Midbrain (tissue), 1 donor: ENCODE measurements at places on chromosomes 2 and 18.

- no peak for DNase-seq
Observed at GRCh38 chr18:31042084-31042405, 497 bp downstream of the DSC3 start.

DNA sequence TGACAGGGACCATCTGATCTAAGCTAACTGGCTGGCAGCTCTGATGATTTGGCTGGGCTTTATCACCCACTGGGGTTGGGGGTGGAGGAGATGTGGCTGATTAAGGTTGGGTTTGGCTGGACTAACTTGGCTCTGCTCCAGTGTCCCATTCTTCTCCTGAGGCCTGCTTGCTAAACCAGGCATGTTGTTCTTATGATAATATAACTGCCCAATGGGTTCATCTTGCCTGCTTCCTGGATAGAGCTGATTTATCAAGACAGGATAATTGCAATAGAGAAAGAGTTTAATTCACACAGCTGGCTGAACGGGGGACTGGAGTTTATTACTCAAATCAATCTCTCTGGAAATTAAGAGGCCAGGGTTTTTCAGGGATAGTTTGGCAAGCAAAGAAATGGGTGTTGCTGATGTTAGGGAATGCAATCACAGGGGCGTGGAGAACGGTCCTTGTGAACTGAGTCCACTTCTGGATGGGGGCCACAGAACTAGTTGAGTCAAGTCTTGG lies 150.4 kb downstream of the PTH2R start:
- no peak for DNase-seq

DNA sequence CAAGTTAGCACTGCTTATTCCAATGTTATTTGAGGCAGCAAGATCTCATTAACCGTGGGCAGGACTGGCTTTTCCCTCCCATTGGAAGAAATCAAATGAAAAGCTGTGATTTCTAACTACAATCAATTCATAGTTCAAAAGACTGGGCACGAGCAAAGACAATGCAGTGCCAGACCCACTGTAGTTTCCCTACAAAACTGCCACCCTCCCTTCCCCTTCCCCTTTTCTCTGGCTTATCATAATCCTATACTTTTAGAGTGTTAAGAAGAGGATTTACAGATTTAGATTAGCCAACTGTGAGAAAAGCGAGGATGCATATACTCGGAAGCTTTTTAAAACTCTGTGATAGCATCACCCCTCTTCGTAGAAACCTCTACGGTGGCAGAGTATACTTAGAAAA lies 260.4 kb downstream of the STK39 start:
- no peak for DNase-seq

DNA sequence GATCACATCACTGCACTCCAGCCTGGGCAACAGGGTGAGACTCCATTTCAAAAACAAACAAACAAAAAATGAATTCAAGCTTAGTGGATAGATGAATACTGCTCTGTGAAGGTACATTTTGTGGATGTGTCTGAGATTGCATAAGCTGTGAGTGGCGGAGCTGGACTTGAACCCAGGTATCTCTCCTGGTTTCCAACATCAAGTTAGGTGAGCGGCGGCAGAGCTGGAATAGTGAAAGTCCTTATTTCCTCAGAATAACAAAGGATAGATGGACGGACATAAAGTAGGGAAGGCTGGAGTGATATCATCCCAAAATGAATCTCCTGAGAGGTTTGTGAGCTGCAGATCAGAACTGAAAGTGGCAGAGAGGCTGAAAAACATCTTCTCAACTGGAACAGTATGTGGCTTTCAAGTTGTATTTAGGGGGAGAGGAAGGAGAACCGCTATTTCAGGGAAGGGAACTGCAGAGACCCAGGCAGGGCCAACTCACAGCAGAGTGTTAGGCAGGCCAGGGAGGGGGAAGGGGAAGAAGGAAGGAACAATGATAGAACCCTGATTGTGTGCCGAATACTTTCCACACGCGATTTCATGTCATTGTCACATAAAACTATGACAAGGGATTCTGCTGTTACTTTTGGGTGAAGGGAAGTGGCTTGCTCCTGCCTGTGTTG lies 106.2 kb downstream of the LPIN1 start:
- DNase-seq, result no peak

- no peak for DNase-seq
Observed at GRCh38 chr18:50468807-50469206, 91.1 kb upstream of the MAPK4 start.

DNA sequence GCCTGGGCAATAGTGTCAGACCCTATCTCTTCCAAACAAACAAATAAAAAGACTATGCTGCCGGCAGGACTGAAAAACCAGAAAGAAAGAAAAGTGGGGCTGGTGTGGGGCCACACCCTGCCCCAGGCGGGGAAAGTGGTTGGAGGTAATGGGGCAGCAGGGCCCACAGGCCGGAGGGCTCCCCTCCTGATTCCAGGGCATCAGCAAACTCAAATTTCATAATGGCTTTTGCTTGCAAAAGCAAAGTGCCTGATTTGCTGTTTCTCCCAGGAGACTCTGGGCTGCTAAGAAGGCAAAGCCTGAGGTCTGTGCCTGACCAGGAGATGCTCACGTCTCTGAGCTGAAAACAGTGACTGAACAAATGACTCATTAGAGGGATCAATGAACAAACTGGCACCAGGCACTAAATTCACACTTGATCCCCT lies 121.9 kb downstream of the HDAC4 start:
- no peak for DNase-seq

GRCh38 chr2:46888421-46888952 lies 27.1 kb downstream of the MCFD2 start:
- DNase-seq, result no peak

DNA sequence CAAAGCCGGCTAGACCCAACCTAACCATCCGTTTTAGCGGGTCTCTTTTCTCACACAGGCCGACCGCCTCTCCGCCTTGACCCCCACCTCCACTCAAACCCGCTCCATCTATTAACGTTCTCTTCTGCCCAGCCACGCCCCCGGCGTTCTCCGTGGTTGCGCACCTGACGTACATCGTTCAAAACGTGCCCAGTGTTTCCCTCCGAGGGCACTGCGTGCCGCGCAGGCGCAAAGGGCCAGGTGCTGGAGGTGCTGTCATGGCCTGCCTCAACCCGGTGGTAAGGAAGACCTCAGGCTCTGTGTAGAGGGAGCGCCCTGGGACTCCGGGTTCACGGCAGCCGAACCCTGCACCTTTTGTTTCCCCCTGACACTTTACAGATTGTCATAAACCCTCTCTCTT lies at the start of gene GTF2A1L:
Gene GTF2A1L (plus strand): TSS at position 239 of the 400 bp plus-strand sequence. CDS start 19 bp downstream, at position 258.
- DNase-seq, result no peak

- peak; percentile 34 for DNase-seq
Observed at GRCh38 chr2:190511104-190511503, 23.4 kb downstream of the NEMP2 start.

GRCh38 chr2:15684161-15685039 lies 92.7 kb downstream of the DDX1 start:
- DNase-seq, result no peak

- no peak for DNase-seq
Observed at GRCh38 chr18:69844656-69845055, 103.0 kb downstream of the CD226 start.

GRCh38 chr2:27790796-27791195 lies 19.3 kb downstream of the MRPL33 start:
- DNase-seq, result no peak

DNA sequence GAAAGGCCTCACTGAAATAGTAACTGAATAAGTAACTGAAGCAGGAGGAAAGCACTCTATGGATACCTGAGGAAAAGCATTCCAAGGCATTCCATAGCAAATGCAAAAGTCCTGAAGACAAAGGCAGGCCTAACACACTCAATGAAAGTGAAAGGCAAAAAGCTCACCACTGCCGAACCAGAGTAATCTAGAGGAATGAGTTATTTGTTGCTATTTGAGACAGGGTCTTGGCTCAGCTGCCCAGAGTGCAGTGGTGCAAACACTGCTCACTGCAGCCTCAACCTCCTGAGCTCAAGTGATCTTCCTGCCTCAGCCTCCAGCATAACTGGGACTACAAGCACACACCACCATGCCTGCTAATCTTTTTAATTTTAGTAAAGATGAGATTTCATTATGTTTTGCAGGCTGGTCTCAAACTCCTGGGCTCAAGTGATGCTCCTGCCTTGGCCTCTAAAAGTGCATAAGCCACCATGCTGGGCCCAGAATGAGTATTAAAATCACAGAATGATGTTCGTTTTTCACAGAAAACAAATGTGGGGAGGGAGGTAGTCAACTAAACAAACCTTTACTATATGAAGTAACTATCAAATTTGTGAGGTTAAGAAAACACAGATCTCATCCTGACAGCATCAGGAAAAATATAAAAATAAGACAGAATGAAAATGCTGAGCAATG lies 17.9 kb downstream of the PIAS2 start:
- no peak for DNase-seq

- DNase-seq, result no peak
Observed at GRCh38 chr2:196131949-196132925, 39.1 kb downstream of the STK17B start.
